Occipital lobe (tissue), 3 donors: ENCODE measurements at places on chromosomes 3 and 15. TPM values are rescaled to one million over a fixed set of nuclear protein-coding genes. Genes with fewer than 3 reads are reported as not detected.

The GOLGA8M gene
- not detected for total RNA-seq

The MAP3K13 gene
- total RNA-seq = 46.8 TPM

The SERPINI2 gene
- total RNA-seq = 2.0 TPM

The PLSCR4 gene
- 7.6 TPM for total RNA-seq

The FANCD2 gene
- 5.6 TPM for total RNA-seq

The PPARG gene
- total RNA-seq = 0.94 TPM

The COL8A1 gene
- 0.62 TPM for total RNA-seq
